GM23248 (cell line): ENCODE measurements at places on chromosomes 5 and 9.

GRCh38 chr5:1668141-1668721 lies 131.4 kb downstream of the MRPL36 start:
- DNase-seq, result no peak

- peak; percentile 90 for DNase-seq
Measured at GRCh38 chr5:77143998-77144836, 57.1 kb upstream of the ZBED3 start.

DNA sequence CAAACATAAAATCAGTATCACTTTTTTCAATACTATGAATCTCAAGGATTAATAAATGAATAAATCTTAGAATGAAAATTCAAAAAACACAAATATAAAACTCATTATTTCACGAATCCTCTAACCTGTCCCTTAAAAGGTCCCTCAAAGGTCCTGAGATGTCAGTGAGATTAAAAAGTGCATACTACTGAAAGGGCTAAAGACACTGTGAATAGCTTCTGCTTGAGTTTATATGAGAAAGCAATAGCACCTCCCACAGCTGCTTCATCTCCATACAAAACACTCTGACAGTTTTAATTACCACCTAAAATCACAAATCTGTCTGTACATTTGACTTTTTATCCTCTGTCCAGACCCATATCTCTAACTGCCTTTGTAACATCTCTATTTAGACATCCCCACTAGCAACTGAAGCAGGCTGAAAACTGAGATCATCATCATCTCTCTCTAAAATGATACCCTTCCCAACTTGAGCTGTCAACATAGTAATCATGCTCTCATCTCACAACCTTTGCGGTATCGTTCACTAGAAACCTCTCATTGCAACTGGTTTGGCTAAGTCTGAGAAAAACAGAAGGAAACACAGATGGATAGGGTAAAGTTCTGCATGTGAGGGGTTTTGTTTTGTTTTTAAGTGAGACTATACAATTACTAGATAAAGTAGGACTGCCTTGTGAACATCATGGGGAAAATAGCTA lies 56.3 kb downstream of the TBCA start:
- DNase-seq, result no peak

DNA sequence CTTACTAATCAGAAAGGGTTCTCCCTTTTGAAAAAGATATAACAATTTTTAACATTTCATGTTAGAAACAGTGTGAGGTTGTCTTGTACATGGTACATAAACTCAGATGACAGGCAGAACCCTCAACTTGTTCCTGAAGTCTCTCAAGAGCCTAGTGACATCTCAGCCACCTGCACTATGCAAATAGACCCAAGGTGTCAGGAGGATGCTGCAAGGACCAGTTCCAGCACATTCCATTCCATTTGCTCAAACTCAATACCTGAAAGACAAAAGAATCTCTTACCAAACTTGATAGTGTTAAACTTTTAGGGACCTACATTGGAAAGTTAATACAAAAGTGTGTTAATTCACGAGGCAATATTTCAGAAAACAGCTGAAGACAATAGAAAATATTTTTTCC lies 544.6 kb downstream of the CETN3 start:
- DNase-seq, result no peak

GRCh38 chr9:91515074-91515687 lies 91.5 kb upstream of the NFIL3 start:
- peak; percentile 97 for DNase-seq

GRCh38 chr9:97900103-97900737 lies 22.1 kb downstream of the TRMO start:
- DNase-seq, result peak; percentile 95

DNA sequence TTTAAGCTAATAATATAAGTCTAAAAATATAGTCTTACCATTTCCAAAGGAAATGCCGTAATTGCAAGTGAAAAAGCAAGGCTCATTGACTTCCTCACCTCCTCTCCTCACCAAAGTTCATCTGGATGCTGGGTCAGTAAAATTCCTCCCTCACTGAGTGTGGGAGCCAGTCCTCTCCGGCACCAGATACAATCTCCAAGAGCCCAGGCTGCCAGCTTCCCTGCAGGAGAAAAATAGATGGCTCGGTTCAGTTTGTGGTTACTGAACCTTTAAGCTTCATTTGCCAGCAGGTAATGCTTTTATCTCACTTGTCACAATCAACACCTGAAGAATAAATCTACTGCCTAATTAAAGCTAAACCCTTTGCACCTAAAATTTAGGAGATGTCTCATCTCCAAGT lies 115.3 kb upstream of the VLDLR start:
- no peak for DNase-seq

GRCh38 chr9:89413963-89414638 lies 83.8 kb downstream of the SEMA4D start:
- DNase-seq, result no peak

GRCh38 chr5:55231029-55231918 lies 2.1 kb downstream of the CCNO start:
- peak; percentile 51 for DNase-seq

DNA sequence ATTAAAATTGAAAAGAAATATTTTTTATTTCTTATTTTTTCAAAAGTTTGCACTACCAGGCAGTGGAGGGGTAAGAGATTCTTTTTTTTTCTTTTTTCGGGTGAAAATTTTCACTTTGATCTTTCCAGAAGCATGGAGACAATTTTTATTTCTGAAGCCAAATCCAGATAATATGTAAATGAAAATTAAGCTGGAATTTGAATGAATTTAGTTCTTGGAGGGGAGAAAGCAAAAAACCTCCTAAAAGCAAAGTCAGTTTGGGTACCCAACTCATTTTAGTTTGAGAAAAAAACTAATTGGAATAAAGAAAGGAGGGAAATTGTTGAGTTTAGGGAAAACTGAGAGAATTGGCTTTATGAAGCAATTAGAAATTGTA lies 872 bp downstream of the ZNF618 start:
- no peak for DNase-seq

GRCh38 chr9:93761822-93762221 lies 185.4 kb downstream of the PHF2 start:
- no peak for DNase-seq

DNA sequence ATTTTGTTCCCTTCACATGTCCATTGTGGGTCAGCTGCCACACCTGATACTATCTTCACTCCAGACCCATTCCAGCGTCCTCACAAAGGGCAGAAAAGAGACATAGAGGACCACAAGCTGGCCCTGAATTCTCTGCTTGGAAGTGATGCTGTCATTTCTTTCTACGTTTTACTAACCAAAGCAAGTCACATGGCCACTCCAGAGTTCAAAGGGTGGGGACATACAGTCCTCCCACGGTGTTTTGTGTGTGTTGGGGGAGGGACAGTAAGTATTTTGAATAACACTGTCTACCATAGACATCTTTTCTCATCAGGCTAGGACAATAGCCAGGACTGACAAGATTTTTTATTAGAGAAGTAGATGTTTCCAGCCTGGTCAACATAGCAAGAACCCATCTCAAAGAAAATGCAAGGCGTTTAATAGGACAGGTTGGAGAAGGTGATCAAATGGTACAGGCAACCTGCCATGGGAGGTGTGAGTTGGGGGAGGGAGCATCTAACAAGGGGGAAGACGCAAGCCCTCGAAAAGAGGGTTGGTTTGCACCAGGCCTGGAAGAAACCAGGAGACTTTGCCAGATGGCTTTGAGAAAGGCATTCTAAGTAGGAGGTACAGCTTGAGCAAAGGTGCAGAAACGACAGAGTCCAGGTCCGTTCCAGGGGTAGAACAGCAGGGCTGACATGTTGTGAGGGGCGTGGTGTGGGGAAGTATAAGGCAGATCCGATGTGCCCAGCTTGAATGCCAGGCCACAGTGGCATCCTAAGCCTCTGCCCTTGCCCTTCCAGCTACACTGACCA lies 11.3 kb upstream of the GLIPR2 start:
- DNase-seq, result no peak

DNA sequence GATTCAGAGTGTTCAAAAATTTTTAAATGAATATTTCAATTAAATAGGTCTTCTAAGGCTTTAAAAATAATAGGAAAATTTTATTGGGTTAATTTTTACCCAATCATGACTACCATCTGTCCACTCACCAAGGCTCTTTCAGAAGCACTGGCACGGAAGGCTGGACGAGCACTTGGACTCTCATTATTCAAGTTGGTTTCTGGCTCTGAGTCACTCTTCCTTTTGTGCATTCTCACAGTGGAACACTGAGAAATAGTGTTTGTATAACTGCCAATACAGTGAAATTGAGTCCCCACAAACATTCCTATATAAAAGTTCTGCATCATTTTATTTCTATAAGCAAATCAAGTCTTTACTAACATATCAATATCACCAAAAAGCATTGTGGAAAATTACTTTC lies 1149.0 kb downstream of the EFNA5 start:
- peak; percentile 13 for DNase-seq

- no peak for DNase-seq
Measured at GRCh38 chr5:78108564-78108963, 185.9 kb downstream of the AP3B1 start.

DNA sequence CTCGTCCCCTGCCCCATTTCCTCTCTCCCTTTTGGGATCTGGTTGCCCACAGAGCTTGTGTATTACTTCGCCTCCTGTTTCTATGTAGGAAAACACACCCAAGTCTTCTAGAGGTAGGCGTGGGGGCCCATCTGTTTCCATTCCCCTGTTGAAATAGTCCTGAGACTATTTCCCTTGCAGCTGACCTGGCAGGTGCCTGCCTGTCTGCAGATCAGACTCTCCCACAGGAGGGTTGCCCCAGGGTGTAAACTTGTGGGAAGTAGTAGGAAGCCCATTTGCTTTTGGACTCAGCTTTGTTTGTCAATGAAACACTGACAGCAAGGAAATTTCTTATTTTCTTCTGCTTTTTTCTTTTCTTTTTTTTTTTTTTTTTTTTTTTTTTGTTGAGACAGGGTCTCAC lies 16.3 kb upstream of the GARNL3 start:
- DNase-seq, result no peak

DNA sequence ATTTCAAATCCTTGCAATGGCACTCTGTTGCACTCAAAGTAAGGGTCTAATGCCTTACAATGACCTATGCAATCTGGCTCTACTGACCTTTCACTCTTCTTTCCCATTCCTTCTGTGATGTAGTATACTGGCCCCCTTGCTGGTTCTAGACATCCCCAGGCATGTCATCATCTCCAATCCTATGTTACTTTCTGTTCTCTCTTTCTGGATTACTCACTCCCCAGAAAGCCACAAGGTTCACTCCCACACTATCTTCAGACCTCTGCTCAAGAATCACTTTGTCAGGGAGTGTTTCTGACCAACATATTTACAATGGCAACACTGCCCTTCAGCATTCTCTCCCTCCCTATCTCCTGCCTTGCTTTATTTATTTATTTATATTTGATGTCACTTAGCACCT lies 802.2 kb upstream of the WWC1 start:
- DNase-seq, result peak; percentile 6

DNA sequence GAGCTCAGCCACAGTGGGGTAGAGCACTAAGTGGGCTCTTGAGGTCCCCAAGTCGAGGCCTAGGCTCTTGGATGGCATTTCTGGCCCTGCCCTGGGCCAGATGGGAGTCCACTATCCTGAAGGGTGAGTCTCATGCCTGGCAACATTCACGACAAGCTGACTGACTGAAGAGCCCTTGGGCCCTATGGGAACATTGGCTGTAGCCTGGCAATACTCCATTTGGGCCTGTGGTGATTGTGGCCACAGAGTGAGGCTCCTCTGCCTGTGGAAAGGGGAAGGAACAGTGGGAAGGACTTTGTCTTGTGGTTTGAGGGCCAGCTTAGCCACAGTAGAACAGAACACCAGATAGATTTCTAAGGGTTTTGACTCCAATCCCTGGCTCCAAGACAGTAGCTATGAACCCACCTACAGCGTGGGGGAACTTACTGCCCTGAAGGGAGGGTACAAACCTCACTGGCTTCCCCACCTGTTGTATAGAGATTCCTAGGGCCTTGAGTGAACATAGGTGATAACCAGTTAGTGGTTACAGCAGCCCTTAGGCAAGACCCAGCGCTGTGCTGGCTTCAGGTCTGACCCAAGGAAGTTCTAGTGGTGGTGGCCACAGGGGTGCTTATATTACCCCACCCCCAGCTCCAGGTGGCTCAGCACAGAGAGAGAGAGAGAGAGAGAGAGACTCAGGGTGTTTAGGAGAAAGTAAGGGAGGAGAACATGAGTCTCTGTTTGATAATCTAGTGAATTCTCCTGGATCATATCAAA lies 72.4 kb downstream of the KIAA0825 start:
- DNase-seq, result no peak

DNA sequence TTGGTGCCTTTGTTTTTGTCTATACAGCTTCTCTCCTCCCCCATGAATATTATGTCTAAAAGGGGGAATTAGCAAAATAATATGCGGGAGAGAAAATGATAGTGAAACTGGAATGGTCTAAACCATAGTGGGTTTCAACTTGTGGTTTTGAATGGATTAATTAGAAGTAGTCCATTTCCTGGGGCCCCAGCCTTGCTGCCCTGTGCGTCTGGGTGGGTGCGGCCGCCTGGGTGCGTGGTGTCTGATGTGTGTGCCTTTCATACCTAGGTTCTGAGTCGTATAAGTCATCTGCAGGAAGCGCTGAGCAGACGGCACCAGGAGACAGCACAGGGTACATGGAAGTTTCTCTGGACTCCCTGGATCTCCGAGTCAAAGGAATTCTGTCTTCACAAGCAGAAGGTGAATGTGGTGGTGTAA lies 120.0 kb upstream of the CACNA1B start:
- peak; percentile 80 for DNase-seq

DNA sequence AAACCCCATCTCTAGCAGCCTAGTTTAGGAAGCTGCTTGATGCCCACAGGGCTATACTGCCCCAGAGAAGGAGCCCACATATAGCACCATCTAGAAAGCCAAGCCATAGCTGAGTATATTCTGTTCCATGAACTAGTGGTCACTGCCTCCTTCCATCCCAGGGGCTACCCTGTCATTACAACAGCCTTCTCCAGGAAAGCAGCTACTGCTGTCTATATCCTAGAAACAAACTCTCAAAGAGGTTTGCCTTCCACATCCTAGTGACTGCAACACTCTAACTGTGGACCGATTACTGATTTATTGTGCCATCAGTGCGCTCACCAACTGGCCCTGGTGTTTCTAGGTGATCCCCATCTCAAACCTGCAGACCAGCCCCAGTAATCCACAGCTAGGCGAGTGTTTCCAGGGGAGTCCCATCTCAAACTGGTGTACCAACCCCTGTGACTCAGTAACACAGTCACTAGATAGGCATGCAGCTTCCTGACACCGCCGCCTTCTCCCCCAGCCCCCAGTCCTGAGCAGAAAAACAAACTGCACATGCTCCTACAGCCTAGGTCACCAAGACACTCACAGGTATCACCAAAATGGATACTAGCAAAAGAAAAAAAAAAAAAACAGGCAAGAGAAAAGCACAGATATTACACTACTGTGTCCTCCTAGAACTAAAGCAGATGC lies 14.8 kb downstream of the SPTLC1 start:
- DNase-seq, result peak; percentile 83

- DNase-seq, result no peak
Measured at GRCh38 chr9:86535406-86535915, 181.3 kb upstream of the TUT7 start.

GRCh38 chr9:6226696-6227095 lies 11.1 kb downstream of the IL33 start:
- peak; percentile 25 for DNase-seq

DNA sequence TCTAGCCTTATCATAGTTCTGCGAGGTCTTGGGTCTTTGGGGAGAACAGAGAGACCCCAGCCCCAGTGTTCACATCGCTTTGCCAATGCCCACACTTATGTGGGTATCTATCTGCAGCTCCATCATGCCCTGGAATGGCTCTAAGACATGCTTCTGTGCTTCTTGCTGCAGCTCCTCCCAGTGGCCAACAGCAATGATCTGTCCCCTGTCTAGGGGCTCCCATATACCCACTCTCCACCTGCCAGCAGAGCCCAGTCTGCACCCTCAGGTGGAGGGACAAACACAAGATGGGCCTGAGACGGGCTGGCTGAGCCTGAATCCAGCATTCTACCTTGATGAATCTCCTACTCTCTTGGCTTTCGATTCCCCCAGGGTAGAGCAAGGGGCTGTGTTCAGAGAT lies 14.6 kb upstream of the DAP start:
- DNase-seq, result no peak
